ENCODE measurements at places on chromosomes 2 and 18.

DNA sequence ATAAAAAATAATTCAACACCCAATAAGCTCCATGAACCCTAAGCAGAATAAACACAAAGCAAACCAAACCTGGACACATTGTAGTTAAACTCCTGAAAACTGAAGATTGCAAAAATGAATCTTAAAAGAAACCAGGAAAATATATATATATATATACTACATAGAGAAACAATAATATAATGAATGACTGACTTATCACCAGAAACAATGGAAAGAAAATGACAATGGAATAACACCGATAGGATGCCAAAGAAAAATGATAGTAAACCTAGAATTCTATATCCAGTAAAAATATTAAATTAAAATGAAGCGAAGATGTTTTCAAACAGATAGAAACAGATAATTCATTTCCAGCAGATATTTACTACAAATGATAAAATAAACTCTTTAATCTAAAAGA, 346.9 kb downstream of the IRS1 start:
- DNase-seq, result no peak

- DNase-seq, result no peak
These were observed 18.0 kb downstream of the SFXN5 start for GRCh38 chr2:73053316-73054114.

DNA sequence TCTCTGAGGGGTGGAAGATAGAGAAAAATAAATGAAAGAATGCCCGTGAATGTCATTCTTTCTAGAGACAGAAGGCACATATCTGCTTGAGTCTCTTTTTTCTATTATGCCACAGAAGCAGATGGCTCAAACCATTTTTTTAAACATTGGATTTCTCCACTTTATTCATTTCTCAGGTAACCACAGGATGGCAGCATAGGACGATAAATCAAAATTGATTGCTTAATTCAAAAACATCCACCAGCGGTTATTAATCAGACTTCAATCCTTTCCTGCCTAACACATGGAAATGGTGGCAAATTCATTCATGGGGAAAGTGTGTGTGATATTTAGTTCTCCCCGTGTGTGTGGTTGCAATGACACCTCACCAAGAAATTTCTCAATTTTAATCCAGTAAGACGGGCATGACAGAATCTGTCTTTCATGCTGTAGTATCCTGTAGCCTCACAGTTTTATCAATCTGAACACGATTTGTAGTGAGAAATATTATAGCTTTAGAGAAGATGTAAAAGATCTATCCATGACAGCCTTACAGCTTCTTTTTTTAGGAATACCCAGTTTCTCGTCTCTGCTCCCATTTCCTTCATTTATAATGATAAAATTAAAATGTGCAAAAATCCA, 72.2 kb downstream of the DSC3 start:
- DNase-seq, result no peak

GRCh38 chr18:24488824-24489493, 28.5 kb downstream of the HRH4 start:
- DNase-seq, result no peak

GRCh38 chr2:239387811-239388210, 13.0 kb downstream of the HDAC4 start:
- no peak for DNase-seq

GRCh38 chr2:31476511-31477180, 62.1 kb upstream of the XDH start:
- DNase-seq, result no peak

DNA sequence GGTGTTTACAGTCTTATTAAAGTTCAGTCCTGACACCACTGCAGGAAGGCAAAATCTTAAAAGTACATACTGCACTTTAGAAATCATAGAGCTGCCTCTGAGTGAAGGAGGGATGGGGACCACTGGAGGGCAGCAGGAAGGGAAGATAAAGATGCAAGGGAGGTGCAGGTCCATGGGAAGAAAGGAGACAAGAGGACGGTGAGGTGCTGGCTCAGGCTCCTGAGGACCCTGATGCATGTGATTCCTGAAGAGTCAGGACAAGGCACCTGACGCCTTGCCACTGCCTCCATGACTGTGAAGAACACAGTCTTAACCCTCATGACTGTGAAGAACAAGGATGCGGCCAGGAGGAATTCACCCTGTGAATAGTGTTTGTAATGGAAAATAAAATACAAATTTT, 116.2 kb upstream of the NPAS2 start:
- DNase-seq, result no peak

- no peak for DNase-seq
These were observed 150.2 kb upstream of the SPATS2L start for GRCh38 chr2:200156166-200156835.

DNA sequence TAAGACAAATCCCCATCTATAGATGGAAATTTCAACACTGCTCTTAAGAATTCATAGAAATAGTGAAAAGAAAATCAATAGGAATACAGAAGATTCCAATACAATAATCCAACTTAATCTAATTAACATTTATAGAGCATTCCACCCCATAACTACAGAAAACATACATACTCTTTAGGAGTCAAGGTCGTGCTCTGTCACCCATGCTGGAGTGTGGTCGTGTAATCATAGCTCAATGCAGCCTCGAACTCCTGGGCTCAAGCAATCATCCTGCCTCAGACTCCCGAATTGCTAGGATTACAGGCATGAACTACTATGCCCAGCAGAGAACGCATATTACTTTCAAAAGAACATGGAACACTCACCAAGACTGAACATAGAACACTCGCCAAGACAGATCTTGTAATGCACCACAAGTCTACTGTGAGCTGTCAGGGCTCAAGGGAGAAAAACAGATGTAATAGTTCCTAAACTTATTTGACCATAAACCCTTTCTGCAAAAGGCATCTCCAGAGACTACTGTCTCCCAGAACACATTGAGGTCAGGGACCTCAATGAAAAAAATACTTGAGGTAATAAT, 14.1 kb downstream of the MEMO1 start:
- no peak for DNase-seq

GRCh38 chr18:21391074-21391673, 149.1 kb downstream of the GREB1L start:
- DNase-seq, result no peak

- no peak for DNase-seq
These were observed 220.7 kb downstream of the TPGS2 start for GRCh38 chr18:36608107-36608506.

- no peak for DNase-seq
These were observed 43.6 kb upstream of the ZNF804A start for GRCh38 chr2:184554736-184555135.
